Pancreas (tissue), 10 donors: ENCODE measurements at places on chromosomes 2 and 18.

GRCh38 chr2:174971868-174972781 is 33.1 kb downstream of the CHN1 start:
- no peak for DNase-seq

- DNase-seq: no peak
Measured at GRCh38 chr2:104945121-104945520, 91.2 kb downstream of the POU3F3 start.

GRCh38 chr2:58449286-58450010 is 208.3 kb upstream of the FANCL start:
- DNase-seq: no peak

GRCh38 chr2:132415915-132416722 is 486 bp upstream of the GPR39 start:
- peak; percentile 94 for DNase-seq

DNA sequence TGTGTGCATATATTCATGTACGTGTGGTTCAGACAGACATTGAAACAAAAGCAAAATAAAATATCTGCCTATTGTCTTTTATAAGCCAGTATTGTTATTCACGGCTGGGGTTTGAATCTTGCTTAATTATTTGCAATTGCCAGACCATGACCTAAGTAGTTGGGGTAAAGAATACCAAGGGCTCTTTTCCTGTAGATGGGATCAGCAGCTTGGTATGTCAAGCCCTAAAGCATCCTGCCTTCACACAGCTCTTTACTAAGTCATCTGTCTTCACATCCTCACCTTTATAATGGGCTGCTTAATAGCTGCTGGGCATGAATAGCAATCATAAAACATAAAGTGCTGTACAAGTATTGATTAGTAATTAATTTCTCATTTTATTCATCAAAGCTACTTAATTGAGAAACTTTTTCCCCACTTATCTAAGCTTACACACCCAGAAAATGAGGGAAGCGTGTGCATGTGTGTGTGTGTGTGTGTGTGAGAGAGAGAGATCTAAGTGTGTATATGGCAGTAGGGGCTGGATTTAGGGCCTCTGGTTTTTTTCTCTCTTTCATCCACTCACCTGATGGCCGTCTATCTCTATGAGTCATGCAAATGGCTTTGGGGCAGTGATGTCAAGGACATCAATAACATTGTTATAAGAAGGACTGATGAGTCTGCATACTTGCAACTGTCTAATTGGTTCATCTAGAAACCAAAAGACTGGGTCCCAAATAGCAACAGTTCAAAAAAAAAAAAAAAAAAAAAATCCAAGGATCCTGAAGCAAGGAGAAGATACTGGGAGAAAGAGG is 244.1 kb upstream of the TNP1 start:
- DNase-seq: no peak

DNA sequence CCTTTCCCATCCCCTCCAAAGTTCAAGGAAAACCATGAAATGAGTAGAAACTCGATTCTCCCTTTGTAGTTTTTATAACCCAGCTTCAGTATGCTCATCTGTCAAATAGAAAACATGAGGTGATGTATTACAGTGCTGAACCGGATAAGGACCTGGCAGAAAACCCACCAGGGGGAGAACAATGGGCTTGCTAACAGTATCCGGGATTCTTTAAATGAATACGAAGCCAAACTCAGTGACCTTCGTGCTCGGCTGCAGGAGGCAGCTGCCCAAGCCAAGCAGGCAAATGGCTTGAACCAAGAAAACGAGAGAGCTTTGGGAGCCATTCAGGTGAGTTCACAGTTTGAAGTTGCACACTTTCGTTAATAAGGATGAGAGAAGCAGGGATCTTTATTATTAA is 113.6 kb upstream of the TTC39C start:
- DNase-seq: peak; percentile 24
